ENCODE measurements at places on chromosomes 5 and 9.

DNA sequence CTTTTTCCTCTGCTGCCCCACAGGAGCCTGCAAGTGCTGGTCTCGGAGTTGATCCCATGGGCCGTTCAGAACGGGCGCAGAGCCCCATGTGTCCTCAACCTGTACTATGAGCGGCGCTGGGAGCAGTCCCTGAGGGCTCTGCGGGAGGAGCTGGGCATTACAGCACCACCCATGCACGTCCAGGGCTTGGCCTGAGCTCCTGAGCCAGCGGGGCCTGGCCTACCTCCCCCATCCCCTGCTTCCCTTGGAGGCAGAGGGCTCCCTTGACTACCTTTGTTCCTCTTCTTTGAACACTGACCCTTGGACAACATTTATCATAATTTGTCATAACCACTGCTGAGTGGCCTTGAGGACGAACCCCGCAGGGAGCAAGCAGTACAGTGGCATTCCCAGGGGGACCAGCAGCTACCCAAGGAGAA lies 6.9 kb upstream of the SLC27A4 start:
- DNase-seq, result no peak

DNA sequence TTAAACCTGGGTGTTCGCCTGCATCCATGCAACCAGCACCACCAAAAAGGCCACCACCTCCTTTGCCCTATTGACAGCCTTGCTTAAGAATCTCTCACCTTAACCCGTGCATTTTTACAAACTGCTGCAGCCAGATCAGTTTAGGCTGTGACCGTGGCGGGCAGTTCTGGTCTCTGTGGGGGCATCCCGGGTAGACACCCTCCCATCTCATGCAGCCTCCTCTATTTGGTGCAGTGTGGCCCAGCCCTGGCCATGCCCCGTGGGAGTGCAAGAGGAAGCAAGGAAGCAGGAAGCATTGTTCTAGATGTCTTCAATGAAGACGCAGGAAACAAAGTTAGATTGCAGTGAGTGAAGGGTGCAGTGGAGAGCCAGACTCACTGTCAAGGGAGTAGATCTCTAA lies 108.8 kb upstream of the MVB12B start:
- no peak for DNase-seq

- DNase-seq, result no peak
Measured at GRCh38 chr5:180982008-180982741, 6.5 kb upstream of the BTNL3 start.

DNA sequence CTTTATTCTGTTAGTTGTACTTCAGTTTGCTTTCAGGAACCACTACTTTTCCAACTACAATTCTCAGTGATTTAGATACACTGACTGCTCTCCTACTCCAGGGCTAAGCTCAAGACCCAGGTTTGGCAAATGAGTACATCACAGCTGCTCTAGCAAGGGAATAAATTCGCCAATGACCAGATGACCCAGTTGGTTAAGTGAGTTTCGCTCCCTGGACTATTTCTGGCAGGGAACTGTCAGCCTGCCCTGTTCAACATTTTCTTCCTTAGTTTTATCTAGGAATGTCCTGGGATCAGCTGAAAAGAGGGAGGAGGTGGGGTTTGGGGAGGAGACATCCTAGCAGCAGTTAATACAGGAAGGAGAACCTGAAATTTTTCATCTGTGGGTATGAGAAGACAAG lies 6.4 kb upstream of the STARD4 start:
- no peak for DNase-seq

DNA sequence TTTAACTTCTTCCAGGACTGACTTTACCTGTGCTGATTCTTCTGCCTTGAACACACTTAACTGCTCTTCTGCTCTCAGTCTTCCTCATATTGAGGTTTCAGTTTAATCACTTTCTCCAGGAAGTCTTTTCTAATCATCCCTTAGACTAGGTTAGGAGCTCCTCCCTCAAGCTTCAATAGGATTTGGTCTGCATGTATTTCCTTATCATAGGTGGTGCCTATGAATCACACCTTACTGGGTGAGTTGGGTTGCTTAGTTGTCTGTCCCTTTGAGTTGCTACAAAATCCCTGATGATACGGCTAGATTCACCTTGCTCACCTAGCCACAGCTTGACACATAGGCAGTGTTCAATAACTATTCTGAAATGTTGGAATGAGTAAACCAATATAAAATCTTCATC lies 164.4 kb downstream of the DNAH5 start:
- no peak for DNase-seq

- peak; percentile 8 for DNase-seq
Measured at GRCh38 chr5:178461004-178461730, 129.0 kb downstream of the COL23A1 start.

DNA sequence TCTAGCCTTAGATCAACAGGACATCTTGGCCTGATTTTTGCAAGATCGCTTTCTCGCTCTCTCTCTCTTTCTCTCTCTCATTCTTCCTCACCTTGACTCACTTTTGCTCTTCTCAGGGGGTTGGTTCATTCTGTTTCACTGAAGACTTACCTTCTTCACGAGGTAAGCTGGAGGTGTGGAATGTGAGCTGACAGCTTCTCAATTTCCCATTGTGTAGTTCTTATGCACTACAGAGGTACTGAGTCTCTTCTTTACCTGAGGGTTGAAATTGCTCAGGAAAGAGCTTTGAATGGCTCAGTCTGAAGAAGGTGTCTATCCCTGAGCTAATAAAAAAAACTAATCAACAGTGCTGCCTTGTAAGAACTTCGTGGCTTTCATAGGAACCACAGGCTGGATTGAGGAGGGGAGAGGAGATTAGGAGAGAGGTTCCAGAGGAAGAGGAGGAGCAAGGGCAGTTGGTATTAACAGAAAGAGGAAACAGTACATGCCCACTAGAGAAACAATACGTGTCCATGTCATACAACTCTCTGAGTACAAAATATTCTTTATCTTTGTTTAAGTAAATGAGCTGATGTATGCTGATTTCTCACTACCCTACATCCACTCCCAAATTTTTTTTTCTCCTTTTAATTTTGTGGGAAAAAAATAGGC lies 192.2 kb downstream of the TMEM167A start:
- DNase-seq, result no peak

GRCh38 chr9:81687521-81688261 lies 1.7 kb downstream of the TLE1 start:
- DNase-seq, result no peak

- DNase-seq, result no peak
Measured at GRCh38 chr5:121182788-121183490, 668.7 kb upstream of the FTMT start.

DNA sequence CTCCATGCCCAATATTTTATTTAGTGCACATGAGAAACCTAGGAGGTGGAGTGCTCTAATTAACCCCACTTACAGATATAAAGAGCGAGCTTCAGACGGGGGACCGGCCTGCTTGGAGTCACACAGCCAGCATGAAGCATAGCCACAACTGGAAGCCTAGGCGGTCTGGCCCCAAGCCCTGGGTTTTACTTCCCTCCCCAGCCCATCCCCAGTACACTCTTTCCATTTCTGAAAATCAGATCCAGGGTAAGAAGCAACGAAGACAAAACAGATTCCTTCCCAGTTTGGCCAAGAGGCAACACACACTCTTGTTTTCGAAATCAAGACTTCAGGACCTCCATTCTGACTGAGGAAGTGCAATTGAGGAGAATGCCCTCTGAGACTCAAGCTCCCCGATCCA lies 27.1 kb downstream of the KCNMB1 start:
- DNase-seq, result no peak

DNA sequence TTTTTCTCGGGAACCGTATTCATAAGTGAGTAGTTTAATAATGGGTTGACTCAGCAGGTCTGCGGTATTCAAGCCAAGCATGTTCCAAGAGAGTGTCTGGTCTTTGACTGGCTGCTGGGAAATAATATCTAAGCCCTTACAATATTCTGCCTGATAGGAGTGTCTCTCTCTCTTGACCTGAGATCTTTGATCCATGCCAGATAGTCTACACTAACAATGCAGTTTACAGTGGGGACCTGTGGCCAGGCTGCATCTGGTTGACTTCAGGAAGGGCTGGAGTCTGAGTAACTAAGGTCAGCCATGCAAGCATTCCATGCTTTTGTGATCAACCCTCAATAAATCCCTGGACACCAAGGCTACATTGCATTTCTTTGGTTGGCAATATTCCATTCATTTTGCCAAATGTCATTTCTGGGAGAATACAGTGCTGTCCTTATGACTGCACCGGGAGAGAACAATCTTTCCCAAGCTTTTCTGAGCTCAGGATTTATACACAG lies 195.5 kb downstream of the SEMA5A start:
- no peak for DNase-seq

DNA sequence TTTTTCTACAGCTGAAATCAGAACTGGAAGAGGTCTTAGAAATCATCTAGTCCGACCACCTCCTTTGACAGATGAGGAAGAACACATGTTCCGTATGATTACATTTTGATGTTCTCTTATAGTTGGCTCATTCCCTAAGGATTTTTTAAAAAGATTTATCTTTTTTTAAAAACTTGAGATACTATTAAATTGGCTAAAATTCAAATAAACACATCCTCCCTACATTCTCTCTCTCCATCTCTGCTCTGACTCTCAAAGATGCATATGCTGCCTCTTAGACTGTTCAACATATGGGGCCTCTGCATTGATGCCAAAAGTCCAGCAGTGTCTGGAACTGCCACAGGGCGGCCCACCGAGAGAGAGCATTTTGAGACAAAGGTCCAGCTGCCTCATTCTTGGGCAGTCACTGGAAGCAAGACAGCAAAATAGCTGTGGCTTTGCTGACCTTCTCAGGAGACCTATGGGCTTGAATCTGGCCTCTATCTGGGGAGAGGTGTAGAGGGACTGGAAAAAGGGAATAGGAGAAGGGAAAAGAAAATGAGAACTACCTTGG lies 12.8 kb upstream of the TSSK1B start:
- DNase-seq, result no peak

GRCh38 chr9:115845648-115846312 lies 307.8 kb upstream of the PAPPA start:
- DNase-seq, result no peak

- DNase-seq, result no peak
Measured at GRCh38 chr5:149371296-149371962, 7.7 kb downstream of the IL17B start.

GRCh38 chr9:11045589-11045988 lies 432.8 kb upstream of the PTPRD start:
- DNase-seq, result no peak

GRCh38 chr5:138616508-138616907 lies 41.3 kb upstream of the HSPA9 start:
- no peak for DNase-seq

DNA sequence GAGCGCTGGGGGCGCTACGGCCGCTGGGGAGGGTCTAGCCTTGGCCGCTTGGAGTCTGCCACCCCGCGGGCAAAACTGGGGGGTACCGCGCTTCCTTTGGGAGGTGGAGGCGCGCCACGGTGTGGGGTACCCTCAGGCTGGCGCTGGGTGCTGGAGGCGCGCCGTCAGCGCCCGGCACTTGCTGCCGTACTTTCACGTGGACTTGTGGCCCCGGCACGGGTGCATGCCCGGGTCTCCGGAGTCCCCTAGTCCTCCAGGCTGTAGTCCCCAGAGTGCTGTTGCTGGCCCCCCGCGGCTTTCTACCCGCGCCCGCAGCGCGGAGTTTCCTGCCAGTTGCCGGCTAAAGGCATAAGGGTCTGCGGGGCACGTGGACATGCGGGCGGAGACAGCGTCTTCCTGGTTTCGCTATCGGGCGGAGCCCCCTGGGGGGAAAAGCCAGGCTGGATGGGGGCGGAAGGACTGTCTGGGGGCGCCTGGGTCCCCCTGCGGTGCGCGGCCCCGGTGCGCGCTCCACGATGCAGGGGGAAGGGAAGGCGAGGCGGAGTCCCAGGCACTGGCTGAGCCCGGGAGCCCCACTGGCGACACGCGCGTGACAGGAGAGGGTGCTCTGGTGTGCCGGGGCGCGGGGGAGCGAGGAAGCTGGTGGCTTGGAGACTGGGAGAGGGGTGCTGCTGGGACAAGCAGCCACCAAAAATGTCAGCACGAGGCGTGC lies 666 bp downstream of the PPARGC1B start:
- peak; percentile 5 for DNase-seq

DNA sequence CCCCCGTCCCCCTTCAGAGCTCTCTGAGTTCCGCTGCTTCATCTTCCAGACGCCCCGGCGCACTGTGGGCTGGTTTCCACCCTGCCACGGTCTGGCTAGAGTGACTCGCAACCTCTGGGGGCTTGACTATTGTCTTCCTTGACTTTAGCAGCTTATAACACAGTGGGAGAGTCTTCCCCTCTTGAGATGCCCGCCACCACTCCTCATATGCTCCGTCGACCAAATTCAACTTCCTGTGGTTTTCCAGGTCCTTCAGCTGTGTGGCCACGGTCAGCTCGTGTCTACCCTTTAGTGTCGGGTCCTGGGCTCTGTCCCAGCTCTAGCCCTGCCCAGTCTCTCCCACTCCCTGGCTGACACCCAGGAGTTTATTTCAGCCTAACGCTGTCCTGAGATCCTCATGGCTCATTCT lies 28.2 kb upstream of the NCS1 start:
- DNase-seq, result no peak

DNA sequence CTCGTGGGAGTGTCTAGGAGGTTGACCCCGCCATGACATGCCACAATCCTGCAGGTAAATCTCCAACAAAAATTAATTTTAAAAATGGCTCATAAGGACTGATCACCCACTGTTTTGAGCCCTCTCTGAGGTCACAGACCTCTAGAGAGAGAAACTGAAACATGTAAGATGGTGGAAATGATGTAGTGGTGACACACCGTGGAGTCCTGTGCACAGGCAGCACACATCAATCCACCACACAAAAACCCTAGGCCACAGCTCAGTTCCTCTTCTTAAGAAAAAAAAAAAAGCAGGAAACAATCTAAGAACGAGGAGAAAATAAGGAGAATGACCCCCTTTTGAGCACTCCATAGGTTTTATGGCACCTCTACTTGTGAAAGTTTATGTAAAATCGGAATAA lies 93.8 kb upstream of the FAM120A start:
- no peak for DNase-seq

- DNase-seq, result no peak
Measured at GRCh38 chr9:93708289-93708986, 132.1 kb downstream of the PHF2 start.

- DNase-seq, result no peak
Measured at GRCh38 chr5:19837536-19838174, 150.3 kb downstream of the CDH18 start.

DNA sequence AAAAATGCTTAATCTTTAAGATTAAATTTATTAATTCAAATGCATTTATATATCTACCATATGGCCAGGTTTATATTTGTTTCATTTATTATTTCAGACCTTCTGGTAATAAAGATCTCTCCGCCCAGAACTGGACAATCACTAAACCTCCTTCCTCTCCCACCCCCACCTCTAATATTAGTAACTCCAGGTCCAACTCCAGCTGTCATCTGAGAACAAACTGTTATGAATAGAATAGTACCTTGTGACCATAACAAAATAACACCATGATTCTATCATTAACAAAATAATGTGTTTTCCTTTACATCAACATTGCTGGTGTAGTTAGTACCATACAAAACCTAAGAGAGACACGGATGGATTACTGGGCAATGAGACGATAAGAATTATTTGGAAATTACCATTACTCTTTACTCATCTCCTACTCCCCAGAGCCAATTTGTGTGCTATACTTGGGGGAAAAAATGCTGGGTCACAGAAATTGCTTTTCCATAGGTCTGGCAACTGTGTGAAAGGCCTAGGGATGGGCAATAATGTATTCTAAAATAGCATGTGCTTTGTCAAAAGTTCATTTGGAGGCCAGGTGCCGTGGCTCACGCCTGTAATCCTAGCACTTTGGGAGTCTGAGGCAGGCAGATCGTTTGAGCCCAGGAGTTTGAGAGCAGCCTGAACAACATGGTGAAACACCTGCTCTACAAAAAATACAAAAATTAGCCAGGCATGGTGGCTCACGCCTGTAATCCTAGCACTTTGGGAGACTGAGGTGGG lies 186.1 kb downstream of the ENC1 start:
- DNase-seq, result no peak

All from activated CD8-positive, alpha-beta memory T cell treated with anti-CD3 and anti-CD28 coated beads for 1 hour (primary cell).